Left lobe of liver (tissue), 2 donors: ENCODE measurements at places on chromosomes 2 and 18. TPM values are rescaled to one million over a fixed set of nuclear protein-coding genes. Genes with fewer than 3 reads are reported as not detected.

DNA sequence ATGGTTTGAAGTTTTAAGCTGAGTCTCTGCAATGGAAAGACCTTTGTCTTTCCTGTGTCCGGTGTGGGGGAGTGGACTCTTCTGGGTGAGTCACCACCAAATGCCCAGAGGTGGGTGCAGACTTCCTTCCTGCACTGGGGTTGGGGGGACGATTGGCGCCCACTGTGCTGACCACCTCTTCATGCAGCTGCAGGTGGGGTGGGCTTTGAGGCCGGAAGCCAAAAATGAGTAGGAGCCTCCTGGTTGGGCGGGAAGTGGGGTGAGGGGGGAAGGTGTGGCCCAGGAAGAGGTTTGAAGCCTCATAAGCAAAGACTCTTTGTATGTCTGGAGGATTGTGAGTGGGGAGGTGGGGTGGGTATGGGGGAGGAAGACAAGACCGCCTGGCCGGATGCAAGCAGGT lies 27.6 kb downstream of the PAX8 start:
- no peak for DNase-seq

CYBRD1 gene
- 12.5 TPM for total RNA-seq

GRCh38 chr2:216636551-216637450 lies 3.6 kb downstream of the IGFBP2 start:
- peak; percentile 72 for DNase-seq

- DNase-seq = no peak
These were observed 23.2 kb upstream of the FIGN start for GRCh38 chr2:163759013-163759412.

GRCh38 chr2:158181171-158181570 lies 79.5 kb downstream of the UPP2 start:
- no peak for DNase-seq

DNA sequence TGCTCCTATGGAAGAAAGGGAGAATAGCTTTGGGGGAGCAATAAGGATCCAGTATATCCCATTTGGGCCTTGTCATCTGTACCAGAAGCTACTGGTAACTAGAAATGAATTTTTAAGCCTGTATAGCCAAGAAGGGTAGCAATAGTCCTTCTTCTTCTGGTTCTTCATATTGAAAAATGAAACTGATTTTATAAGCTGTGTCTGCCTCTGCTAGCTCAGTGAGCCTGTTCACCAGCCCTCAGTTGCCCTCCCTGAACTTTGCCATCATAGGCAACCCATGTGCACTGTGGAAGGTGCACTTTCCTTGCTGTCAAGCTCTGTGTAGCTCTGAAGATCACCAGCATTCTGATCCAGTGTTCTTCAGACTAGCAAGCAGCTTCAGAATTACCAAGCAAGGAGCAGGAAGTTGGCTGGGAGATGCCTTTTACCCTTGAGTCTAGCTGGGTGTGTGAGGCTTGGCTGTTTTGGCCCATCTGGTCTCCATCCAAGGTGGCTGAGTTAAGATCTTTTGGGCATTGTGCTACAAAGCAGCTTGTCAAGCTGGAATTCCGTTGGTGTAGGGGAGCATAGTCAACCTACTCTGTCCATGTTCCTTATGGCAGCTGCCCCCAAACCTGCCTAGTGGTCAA lies 55.8 kb upstream of the MGAT5 start:
- no peak for DNase-seq

VWC2L gene
- total RNA-seq = not detected

DNA sequence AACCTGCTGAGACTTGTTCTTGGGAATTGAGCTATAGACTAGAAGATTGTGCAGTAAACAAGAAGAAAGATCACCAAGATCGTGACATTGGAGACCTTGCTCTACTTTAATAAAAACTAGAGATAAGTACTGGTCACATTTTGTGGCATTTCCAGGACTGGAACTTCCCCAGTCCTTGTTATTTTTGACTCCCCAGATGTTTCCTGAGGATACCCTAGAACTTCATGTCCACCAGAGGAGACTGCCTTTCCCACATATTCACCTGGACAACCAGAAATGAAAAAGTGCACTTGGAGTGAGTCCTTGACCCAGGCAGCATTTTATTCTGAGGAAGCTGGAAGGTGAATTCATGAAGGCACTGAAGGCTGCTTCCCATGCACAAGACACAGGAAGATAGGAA lies 5.7 kb downstream of the CD207 start:
- DNase-seq = no peak

DNA sequence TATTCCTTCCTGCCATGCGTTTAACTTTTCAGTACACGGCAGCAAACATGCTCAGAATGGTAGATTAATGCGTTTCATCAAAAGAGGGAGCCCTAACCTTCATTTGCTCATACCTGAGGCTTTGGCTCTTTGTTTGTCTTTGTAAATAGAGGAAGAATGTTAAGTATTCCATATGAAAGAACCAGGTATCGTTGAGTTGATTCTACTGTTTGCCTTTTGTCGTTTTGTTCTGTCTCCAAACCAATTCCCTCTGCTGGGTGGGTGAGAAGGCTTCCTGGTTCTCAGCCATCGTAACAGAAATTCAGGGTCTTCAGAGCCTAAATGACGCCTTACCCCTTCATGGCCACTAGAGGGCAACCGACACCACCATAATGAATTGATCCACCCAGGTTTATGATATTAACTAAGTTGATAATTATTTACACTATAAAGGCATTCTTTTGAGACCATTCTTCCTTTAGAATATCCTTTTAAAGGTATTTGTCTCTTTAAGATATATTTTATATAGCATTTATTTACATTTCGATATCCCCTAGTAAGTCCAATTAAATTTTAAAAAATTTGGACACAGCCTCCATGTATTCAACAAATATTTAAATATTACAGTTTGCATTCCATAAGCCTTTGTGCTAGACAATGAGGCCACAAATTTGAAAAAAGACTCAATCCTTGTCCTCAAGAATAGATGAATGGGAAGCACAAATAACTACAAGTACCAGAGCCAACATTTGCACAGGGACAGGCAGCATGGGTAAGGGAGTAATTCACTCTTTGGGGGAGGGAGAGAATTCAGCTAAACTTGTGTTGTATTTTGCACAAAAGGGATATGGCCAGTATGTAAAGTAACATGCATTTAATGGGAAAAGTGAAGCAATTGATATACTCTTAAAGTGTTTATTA lies 48.1 kb downstream of the TIMM21 start:
- peak; percentile 59 for DNase-seq

GRCh38 chr2:2742726-2743125 lies 411.7 kb upstream of the MYT1L start:
- no peak for DNase-seq

- no peak for DNase-seq
These were observed 175.7 kb downstream of the ETAA1 start for GRCh38 chr2:67572721-67573435.

- no peak for DNase-seq
These were observed 12.1 kb upstream of the YES1 start for GRCh38 chr18:824179-824578.

DNA sequence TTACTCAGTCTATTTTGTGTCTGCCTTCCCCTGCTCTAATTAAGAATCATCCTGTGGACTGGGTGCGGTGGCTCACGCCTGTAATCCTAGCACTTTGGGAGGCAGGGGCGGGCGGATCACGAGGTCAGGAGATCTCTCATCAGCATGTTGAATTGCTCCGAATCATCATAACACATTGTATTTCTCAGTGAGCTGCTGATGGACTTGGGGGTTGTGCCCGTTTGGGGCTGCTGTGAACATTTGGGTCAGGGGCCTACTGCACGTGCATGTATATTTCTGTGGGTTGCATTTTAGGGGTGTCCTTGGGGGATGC lies 84.4 kb downstream of the ARHGEF4 start:
- DNase-seq = no peak

ZAP70 gene
- 1.5 TPM for total RNA-seq
